ENCODE measurements at places on chromosomes 13 and 19.

DNA sequence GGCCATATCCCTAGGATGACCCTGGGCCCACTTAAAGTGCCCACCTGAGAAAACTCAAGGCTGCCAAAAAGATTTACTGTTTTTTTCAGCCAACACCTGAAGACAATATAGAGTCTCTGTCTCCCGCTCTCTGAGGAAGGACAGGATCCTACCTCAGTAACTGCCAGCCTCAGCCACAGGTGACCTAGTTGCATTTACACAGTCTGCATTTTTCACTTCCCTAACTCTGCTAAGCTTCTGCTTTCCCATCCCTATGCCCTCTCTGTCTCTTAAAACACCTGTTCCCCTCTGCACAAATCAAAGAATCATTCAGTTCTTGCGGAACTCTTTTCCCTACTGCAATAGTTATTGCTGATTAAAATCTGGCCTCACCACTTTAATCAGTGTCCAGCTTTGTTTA lies 609.5 kb downstream of the UQCRFS1 start:
- DNase-seq, result no peak

- DNase-seq, result no peak
Measured at GRCh38 chr13:108302279-108302678, 32.8 kb downstream of the TNFSF13B start.

- no peak for DNase-seq
Measured at GRCh38 chr19:7959211-7959610, 15.7 kb upstream of the TIMM44 start.

GRCh38 chr13:60226507-60226906 lies 62.8 kb upstream of the DIAPH3 start:
- no peak for DNase-seq

DNA sequence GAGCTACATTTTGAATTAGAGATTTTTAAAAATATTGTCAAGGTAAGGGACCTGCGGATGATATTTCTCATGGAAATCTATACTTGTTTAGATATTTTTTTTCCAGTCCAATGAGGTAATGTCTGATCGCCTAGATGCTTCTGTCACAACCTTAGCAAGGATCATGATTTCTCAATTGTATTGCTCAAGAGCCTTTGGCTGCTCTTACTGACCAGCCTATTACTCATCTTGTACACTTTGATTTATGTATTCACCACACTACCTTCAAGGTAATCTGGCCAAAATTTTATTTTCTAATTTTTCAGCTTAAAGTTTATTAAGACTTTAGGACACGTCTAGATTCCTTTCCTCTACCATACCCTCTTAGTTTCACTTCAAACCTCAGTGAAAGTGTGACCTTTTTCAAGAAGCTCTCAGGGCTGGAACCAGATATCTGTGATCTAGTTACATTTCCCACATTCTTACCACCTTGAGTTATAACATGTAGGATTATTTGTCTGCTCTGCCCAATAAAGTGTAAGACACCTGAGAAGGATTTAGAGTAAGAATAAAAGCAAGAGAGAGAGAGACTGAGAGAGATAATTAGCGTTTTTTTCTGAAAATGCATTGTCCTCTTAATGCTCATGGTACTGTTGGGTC lies 197.1 kb downstream of the ITGBL1 start:
- DNase-seq, result no peak

DNA sequence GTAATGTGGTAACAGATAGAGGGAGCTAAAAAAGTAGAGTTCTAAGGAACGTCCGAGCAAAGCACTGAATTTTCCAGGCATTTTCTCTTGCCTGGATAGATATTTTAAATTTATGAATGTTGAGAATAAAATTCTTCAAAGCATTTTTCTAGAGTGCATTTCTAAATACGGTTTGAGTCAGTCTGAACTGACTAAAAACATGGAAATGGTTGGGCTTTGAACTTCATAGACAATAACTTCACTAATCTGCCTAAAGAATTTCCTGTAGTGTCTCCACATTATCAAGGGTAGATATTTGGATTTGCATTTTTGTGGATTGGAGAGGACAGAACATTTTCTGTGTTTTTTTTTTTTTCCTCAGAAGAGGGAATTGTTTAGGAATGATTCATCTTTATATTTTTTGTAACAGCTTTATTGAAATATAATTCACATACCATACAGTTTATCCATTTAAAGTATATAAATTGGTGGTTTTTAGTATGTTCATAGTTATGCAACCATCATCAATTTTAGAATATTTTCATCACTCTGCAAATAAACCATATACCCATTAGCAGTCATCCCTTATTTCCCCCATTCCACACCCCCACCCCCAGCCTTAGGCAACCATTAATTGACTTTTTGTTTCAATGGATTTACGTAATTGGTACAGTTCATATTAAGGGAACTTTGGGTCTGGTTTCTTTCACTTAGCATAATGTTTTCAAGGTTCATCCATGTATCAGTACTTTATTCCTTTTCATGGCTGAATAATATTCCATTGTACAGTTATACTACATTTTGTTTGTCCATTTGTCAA lies 20.7 kb downstream of the GARRE1 start:
- no peak for DNase-seq

DNA sequence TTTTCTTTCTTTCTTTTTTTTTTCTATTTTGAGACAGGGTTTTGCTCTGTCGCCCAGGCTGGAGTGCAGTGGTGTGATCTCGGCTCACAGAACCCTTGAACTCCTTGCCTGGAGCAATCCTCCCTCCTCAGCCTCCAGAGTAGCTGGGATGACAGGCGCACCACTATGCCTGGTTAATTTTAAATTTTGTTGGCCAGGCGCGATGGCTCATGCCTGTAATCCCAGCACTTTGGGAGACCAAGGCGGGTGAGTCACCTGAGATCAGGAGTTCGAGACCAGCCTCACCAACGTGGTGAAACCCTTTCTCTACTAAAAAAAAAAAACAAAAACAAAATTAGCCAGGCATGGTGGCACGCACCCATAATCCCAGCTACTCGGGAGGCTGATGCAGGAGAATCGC lies 8.7 kb upstream of the SBNO2 start:
- no peak for DNase-seq

DNA sequence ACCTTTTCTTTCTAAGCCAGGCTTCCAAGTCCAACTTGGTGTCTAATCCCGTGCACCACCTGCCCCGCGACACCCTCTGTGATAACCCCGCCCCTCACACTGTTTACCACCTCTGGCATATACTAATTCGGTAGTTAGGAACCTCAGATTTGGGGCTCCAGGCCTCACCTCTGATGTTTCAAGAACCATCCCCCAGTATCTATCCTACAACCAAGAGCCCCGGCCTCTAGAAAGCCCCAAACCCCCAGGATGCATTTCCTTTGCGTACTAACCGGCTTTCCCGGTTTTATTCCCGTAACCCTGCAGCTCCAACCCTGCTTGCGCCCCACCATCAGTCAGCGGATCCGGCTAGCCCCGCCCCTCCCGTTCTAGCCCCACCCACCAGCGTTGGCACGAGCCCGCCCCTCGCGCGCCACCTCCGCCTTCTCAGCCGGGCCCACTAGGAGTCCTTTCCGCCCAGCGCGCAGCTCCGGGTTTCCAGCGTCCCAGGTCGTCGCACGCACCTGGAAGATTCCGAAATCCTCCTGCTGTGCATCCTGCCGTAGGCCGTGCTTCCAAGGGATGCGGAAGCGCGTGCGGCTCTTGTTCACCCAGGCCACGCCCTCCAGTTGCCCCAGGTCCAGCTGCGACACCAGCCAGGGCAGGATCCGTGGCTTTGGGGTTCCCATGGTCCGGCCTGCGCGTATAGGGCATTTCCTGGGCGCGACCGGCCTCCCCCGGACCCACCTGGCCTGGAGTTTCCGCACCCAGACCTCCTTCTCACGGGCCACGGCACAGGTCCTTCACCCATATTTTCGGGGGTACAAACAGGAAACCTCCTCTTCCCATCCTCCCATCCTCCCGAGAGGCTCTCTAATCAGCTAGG lies 1.3 kb downstream of the IRF3 start:
- peak; percentile 87 for DNase-seq

DNA sequence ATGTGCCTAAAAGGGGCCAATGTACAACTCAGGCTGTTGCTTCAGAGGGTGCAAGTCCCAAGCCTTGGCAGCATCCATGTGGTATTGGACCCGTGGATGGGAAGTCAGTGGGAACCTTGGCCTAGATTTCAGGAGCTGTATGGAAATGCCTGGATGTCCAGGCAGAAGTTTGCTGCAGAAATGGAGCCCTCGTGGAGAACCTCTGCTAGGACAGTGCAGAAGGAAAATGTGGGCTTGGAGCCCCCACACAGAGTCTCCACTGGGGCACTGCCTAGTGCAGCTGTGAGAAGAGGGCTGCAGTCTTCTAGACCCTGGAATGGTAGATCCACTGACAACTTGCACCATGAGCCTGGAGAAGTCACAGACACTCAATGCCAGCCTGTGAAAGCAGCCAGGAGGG lies 28.5 kb downstream of the GPC5 start:
- DNase-seq, result no peak

DNA sequence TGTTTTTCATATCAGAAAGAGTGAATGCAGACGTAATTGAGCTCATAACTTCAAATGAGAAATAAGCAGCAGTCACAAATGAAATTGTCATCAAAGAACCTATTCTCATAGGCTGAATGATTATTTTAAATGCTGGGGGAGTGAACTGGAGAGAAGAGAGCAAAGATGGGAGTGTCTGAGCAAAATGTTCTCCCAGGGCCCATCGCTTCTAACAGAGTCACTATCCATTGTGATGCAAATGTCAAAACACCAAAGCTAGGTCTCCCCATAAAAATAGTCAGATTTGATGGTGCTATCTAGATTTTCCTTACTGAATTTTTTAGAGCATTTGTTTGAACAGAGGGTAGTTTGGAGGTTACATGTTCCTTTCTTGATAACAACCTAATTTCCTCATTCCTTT lies 278.7 kb downstream of the PCDH9 start:
- no peak for DNase-seq

DNA sequence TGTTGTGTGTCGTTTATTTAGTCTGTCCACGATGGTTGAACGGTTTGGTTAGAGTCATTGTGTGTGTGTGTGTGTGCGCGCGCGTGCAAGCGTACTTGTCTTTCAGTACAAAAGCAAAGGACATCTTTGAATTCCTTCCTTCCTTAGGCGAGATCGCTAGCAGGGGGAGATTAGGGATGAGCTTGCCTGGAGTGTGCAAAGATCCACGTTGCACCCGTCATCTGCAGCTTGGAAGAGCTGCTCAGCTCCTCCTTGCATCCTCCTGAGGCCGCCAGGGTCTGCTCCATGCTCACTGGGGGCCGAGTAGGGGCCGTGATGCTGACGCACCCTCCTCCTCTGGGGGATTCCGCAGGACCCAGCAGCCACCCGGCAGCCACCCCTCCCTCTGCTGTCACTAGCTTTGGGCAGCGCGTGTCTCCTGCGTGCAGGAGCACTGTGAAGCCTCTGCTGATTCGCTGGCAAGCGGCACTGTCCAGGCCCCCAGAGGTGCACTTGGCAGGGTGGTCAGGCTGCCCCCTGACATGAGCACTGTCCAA lies 137.3 kb downstream of the KDM4B start:
- no peak for DNase-seq

- DNase-seq, result no peak
Measured at GRCh38 chr13:113374511-113375175, 10.7 kb upstream of the GRTP1 start.

DNA sequence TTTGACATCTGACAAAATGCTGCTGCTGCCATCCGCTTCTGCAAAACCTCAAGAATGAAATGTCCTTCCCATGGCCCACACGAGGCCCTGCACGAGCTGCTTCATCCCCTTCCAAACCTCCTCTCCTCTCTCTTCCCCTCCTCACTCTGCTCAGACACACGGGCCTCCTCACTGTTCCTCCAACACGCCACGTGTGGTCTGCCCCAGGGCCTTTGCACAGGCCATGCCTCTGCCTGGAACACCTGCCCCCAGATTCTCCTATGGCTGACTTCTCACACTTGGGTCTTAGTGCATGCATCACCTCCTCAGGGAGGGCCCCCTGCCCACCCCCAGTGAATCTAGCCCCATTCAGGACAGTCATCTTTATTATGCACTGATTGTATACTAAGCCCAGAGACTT lies 15.9 kb downstream of the NRTN start:
- no peak for DNase-seq
